Fibroblast of lung (primary cell): ENCODE measurements at places on chromosomes 3 and 15.

DNA sequence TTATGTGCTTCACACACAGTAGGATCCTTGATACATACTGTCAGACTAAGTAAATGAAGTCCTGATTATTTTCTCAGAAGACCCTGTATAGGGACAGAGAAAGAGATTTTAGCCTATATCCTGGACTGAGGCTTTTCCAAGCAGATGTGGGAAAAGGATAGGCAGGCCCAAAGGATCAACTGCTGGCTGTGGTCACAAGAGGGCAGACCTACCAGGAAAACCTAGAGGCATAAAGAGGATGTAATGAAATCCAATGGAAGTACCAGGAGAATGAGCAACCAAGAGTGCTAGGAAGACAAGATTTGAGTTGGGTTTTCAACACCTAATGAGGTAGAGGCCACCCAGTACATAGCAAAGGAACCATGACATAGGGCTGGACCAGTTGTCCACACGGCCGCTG, 23.1 kb downstream of the DCLK3 start:
- DNase-seq = no peak

GRCh38 chr3:138331143-138331894, 1.7 kb upstream of the NME9 start:
- DNase-seq = no peak

DNA sequence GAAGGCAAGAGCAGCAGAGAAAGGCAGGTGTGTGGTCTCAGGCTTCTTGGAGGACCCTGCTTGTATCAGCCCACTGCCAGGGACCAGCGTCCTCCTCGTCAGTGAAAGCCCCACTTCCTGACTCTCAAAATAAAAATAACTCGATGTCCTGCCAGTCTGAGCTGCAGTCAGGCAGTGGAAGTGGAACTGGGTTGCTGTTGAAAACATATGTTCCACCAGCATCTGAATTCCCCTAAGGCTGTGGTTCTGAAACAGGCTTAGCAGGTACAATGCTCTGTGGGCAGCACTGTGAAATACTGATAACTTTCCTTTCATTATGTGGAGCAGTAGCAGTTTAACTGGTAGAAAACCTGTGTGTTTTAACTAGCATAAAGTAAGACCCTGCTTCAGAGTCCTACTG, 121.6 kb upstream of the EIF1B start:
- DNase-seq = no peak

GRCh38 chr3:133998691-133999241, 31.0 kb downstream of the SLCO2A1 start:
- DNase-seq = no peak

DNA sequence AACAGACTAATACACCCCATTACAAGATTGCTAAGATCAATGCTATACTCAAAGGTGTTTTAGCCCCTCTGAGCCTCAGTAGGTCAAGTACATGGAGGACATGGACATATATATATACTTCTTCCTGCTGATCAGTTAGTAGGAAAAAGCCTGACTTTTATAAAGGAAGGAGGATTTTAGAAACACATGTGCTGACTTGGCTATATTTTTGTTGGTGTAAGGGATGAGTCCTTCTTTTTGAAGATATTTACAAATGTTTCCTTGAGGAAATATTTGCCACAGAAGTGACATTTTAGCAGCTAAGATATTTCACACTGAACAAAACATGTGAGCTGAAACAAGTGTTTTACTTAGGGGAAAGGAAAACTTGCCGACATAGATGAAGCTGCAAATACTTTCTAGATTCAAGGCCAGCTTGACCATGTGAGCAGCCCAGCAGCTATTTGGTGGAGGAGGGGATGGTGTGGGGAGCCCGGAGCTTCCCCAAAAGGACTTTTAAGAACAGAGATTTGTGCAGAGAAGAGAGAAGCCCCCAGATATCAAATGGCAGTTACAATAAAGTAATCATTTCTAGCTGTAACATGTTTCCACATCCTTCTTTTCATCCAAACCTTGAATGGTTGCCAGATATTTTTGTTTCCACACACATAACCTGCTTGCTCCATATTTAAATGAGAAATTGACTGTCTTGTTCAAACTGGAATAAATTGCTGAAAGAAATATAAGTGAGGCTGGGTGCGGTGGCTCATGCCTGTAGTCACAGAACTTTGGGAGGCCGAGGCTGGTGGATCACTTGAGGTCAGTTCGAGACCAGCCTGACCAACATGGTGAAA, 111.7 kb upstream of the NR2F2 start:
- no peak for DNase-seq

GRCh38 chr15:76311100-76311953, at the start of gene ETFA:
ETFA (minus strand) TSS chr15:76311469; CDS start chr15:76311388, 81 bp downstream.
- DNase-seq = peak; percentile 97

DNA sequence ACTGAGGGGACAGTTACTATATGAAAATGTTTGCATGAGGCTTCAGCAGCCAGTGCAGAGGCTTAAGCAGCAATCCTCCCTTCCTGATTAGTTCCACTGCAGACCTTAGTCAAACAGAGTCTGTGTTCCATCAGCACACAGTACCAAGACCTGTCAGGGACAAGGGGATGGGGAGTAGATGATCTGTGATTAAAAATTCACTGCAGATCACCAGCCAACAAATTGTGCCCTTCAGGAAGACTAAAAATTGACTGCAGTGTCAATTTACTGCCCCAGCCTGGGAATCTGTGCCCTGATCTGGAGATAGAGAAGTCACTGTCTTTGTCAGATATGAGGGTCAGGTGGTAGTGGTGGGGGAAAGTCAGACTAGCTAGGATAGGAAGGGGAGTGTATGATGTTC, 13.8 kb upstream of the NMNAT3 start:
- DNase-seq = no peak

DNA sequence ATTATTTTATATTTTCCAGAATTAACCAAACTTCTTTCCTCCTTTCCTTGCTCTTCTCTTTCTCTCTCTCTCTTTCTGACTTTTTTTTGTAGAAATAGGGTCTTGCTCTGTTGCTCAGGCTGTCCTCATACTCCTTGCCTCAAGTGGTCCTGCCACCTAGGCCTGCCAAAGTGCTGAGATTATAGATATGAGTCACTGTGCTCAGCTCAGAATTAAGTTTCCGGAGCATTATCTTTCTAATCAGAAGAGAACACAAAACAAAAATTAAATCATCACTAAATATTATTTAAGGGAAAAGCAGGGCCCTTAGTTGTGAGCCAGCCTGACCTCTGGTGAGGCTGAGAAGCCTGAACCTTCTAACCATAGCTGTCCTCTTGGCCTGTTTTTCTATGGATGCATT, 168.2 kb downstream of the SOX2 start:
- DNase-seq = no peak

DNA sequence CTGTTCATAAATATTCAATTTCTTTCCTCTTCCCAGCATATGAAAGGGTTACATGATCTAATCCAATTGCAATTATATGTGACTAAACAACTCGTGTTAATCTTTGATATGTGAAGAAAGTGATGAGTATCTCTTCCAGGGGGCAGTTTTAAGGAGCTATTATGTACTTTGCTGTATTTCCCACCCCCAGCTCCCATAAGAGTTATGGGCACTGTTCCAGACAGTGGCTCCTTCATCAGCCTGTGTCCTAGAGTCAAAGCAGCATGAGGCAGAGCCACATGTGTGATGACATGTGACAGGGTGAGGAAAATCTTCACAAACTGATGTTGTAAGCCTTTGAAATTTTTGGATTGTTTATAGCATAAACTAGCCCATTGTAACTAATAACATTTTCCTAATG, 315.4 kb downstream of the DIPK2A start:
- DNase-seq = no peak

GRCh38 chr3:18252578-18252977, 172.6 kb downstream of the SATB1 start:
- no peak for DNase-seq

- DNase-seq = no peak
These were observed 260.7 kb downstream of the PLOD2 start for GRCh38 chr3:145900056-145900829.

GRCh38 chr15:68909601-68910100, 20.7 kb upstream of the SPESP1 start:
- no peak for DNase-seq

GRCh38 chr3:129106320-129106719, 15.3 kb downstream of the RAB43 start:
- no peak for DNase-seq

GRCh38 chr3:61858054-61858453, 296.7 kb downstream of the PTPRG start:
- peak; percentile 69 for DNase-seq

- DNase-seq = no peak
These were observed 24.3 kb upstream of the FBXL22 start for GRCh38 chr15:63572749-63573464.

GRCh38 chr3:167908746-167909503, 173.4 kb downstream of the SERPINI1 start:
- DNase-seq = no peak

GRCh38 chr3:195911946-195912270, 3.6 kb upstream of the TNK2 start:
- DNase-seq = no peak

DNA sequence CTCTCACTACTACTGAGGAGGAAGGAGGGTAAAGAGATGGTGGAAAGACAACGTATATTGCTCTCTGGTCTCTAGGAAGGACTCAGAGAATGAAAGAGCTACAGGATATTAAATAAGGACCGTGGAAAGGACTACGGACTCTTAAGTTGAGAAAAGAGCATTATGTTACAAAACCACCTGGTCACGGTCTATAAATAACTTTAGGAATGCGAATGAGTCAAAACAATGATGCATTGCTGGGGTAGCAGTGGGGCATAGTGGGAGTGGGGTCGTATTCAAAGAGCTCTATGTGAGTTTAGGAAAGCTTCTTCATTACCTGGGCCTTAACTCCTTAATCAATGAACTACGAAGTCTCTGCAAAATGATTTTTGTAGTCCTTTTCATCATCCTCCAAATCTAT, 295.7 kb upstream of the SOX14 start:
- no peak for DNase-seq

GRCh38 chr3:162112719-162113118, 616.1 kb downstream of the OTOL1 start:
- no peak for DNase-seq

GRCh38 chr3:124450366-124450765, 279.9 kb upstream of the UMPS start:
- DNase-seq = no peak

DNA sequence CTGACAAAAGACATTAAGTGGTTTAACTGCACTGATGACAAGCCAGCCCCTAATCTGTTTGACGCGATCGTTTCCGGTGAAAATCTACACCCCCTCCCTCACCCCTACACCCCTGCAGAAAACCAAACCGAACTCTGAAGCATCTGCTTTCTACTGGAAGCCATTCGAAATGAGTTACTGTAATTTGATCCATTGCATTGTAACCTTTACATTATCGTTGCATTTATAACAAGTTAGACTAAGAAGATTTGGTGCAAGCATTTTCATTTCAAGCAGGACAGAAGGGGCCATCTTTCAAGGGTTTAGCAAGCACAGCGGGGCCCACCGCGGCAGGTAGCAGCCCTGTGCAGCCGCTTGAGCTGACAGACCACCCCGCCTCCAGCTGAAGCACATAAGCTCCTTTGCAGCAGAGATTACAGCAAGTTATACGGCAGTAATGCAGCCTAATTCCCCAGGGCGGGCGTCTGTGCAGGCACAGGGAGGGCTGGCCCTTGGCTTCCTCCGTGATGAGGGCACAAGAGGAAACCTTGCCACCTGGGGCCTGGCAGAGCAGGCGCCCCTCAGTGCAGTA, 79.3 kb downstream of the CHSY1 start:
- no peak for DNase-seq

- DNase-seq = no peak
These were observed 65.1 kb upstream of the FAM3D start for GRCh38 chr3:58731673-58732072.
